ENCODE measurements at places on chromosomes 7 and 10.

DNA sequence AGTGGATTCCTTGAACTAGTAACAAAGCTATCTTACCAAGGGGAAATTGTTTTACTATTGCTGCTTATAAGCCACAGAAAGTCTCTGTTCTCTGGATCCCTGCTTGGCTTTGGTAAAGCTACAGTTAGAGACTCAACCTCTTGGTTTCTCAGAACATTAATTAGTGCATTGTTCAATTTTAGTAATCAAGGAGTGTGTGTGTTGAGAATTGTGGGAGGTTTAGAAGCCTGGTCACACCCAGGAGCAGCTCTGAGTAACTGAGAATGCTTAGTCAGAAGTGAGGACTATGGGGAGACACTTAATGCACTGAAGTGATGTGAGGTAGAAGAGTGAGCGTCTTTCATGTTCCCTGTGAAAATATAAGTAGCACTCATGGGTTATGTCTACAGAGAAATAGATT is 8.2 kb upstream of the ACTA2 start:
- DNase-seq: no peak

GRCh38 chr7:134766779-134767519 is 12.5 kb upstream of the CALD1 start:
- no peak for DNase-seq

DNA sequence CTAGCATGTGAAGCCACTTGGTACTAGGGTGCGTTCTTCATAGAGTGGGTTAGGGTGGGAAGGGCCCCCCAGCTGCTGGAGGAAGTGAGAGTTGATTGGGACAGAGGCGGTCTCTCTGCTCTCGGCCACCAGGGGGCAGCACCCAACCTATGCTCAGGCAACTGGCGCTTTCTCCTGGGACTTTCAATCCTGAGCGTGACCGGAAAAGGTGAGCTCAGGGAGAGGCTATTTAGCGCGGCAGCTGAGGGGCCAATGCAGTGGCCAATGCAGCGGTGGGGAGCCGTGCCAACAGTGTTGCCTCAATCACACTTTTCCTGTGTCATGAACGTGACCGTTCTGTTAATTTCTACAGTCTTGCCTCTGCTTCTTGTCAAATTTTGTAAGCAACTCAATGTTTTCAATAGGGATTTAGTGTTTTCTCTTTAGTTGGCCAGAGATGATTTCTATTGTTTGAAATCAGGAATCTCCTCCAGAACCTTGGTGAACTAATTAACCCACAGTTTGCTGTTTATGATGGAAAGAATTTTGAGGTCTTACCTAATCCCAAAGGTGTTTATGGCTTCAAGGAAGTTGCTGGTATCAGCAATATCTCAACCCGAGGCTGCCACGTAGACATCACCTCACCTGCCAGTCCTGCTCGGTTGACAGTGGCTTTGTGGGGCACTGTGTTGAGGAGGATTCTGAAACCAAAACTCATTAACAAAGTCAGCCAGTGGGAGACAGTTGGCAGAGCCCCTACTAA is 67.9 kb upstream of the PDZD8 start:
- DNase-seq: peak; percentile 1

GRCh38 chr10:129511758-129512157 is 44.7 kb downstream of the MGMT start:
- DNase-seq: no peak

DNA sequence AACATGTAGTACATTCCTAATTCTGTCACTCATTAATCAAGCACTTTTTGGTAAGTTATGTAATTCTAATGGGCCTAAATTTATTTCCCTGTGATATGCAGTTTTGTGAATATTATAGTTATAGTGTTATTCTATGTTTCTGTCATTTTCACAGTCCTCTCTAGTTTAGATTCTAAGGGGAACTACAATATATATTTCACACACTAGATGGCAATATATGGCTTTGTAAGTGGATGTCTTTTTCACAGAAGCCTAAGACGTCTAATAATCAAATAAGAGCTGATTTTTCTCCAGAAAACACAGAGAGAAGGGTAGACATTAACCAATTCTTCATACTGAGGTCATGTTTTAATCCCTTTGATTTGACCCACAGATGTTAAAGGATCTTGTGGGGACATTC is 18.0 kb downstream of the RNLS start:
- peak; percentile 16 for DNase-seq

GRCh38 chr7:79909176-79909575 is 225.5 kb upstream of the GNAI1 start:
- no peak for DNase-seq

DNA sequence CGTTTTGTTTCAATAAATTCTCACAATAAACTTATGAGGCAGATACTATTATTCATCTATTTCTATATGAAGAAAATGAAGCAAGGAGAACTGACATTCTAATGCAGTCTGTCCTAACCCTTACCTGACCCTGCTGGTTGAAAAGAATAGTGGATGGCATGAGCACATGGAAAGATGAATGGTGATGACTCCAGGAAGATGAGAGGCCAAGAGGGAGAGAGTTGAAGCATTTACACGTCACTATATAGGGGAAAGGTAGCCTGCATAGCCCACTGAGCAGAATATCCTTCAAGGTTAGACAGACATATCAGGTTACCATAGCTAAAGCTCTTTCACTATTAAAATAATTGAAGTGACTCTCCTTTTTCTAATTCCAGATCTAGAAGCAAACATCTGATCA is 163.9 kb upstream of the CDK1 start:
- DNase-seq: no peak

GRCh38 chr7:12889391-12889790 is 202.0 kb downstream of the ARL4A start:
- no peak for DNase-seq

DNA sequence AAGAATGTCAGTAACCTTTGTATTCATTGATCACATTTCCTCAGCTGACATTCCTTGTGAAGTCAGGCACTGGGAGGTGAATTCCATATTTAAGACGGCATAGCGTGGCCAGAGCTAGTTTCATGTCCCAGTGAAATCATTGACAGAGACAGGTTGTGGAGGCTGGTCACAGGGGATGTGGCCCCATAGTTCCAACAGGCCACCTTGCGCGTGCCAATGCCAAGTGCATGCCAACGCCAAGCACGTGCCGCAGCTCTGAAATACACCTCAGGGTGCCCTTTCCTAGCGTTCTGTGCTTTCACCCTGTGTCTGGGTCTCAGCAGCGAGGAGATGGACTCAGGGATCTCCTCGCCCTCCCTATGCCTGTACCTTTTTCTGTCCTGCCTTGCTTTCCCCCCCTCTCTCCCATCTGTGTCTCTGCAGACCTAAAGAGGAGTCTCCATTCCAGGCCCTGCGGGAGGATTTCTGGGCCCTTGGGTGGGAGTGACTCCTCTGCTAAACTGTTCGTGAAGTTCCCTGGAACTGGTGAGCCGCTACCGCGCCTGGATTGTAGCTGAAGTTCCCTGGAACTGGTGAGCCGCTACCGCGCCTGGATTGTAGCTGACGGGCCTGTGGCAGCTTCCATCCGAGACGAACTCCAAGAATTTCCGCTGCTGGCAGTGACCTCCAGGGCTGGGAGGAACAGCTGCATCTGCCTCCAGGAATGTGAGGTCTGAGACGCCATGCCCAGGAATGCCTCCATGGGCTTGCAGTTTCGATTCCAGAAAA is 19.7 kb downstream of the AQP1 start:
- DNase-seq: no peak

DNA sequence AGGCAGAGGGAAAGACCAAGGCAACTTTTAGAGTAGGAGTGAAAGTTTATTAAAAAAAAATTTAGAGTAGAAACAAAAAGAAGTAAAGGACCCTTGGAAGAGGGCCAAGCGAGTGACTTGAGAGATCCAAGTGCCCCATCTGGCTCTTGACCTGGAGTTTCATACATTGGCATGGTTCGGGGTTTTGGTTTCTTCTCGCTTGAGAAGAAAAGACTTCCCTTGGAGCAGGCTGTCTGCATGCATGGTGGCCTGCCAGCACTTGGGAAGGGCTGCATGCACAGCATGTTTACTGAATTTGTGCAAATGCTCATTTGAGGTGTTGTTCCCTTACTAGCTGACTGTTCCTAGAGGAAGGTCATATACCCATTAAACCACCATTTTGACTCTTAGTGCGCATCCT is 8.8 kb upstream of the ADO start:
- DNase-seq: no peak

- DNase-seq: no peak
Observed at GRCh38 chr10:18699849-18700840, 40.9 kb downstream of the ARL5B start.

DNA sequence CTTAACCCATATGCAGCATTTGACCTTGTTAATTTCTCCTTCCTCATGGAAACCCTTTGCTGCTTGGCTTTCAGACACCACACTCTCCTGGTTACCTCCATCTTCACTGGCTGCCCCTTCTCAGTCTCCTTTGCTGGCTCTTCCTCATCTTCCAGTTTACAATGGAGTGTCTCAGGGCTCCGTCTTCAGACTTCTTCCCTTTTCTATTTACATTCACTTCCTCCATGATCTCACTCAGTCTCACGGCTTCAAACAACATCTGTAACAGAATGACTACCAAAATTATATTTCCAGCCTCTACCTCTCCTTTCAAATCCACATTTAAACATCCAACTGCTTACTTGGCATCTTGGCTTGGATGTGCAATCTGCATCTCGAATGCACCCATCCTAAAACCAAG is 140.4 kb downstream of the DKK1 start:
- no peak for DNase-seq

- peak; percentile 5 for DNase-seq
Observed at GRCh38 chr10:111598433-111599059, 521.7 kb downstream of the ADRA2A start.

DNA sequence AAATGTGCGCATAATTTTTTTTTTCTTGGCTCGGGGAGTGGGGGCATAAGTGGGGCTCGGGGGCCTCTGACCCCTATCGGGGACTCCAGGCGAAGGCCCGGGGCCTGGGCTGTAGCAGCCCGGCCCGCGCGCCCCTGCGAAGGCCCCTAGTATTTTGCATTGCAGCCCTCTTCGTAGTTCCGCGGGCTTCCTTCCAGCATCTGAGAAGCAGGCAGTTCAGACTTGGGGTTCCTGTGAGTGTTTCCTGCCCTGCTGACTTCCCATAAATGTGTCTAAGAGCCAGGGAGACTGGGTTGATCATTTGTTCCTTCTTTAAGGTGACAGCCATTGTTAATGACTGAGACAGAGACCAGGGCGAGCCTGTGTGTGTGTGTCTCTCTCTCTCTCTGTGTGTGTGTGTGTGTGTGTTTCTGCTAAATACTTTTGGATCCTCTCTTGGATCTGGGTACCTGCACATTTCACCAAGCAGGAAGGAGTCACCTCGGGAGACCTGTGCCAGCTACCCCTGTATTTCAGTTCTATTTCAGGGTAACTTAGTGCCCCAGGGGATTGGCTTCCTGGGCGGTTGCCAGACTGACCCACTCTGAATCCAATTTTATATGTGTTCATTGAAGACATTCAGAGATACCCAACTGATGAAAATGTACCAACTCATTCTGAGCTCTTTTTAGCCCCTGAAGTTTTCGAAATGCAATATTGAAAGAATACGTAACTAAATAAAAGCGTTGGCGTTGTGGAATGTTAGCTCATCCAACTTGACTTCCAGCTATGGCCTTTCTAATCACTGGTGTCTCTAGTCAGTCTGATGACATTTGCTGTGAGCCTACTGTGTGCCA is 805 bp downstream of the MSRB2 start:
- DNase-seq: peak; percentile 21

- DNase-seq: peak; percentile 2
Observed at GRCh38 chr10:98425511-98426352, 10.8 kb upstream of the PYROXD2 start.

- no peak for DNase-seq
Observed at GRCh38 chr7:89385411-89385810, 589.9 kb upstream of the TEX47 start.

DNA sequence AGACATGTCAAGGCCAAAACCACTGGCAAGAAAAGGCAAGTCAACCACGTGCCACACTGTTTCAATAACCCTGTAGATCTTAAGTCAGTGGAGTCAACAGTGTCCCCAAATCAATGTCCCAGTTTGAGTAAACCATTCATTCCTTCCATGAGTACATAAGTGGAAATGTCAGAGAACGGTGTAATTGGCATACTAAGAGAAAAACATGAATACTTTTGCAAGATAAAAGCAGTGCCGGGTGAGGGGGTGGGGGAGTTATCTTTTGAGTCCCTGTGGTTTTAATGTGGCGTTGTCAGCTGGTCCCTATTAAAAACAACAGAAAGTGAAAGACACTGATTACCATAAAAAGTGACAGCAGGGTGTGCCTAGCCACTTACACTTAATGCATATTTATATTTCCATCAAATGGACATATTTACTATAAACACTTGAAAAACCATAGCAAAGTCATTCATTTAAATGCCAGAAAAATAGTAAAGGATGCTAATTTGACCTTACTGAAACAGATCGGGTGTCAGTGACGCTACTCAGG is 37.8 kb downstream of the RSU1 start:
- DNase-seq: no peak

DNA sequence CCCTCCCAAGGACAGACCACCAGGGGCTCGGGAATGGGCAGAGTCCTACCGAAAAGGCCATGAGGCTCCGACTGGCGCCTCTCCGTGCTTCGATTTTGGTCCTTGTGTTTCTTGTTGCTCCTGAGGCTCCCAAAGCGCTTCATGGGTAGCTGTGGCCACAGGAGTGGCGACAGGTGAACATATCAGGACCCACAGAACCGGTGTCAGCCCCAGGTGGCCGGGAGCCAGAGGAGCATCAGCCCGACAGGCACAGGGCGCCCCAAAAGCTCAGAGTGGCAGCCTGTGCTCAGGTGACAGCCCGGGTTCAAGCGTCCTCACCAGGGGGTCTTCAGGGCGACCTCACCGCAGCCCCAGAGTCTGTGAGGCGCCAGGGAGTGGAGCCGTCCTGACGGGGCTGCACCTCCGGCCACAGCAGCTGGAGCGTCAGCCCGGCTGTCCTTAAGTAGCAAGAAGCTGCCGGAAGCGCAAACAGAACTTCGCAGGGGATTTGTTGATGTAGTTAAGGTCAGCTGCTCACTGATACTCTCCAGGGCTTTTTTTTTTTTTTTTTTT is 141.0 kb downstream of the PRKAG2 start:
- peak; percentile 73 for DNase-seq

GRCh38 chr10:69820817-69821216 is 19.1 kb downstream of the COL13A1 start:
- DNase-seq: no peak

DNA sequence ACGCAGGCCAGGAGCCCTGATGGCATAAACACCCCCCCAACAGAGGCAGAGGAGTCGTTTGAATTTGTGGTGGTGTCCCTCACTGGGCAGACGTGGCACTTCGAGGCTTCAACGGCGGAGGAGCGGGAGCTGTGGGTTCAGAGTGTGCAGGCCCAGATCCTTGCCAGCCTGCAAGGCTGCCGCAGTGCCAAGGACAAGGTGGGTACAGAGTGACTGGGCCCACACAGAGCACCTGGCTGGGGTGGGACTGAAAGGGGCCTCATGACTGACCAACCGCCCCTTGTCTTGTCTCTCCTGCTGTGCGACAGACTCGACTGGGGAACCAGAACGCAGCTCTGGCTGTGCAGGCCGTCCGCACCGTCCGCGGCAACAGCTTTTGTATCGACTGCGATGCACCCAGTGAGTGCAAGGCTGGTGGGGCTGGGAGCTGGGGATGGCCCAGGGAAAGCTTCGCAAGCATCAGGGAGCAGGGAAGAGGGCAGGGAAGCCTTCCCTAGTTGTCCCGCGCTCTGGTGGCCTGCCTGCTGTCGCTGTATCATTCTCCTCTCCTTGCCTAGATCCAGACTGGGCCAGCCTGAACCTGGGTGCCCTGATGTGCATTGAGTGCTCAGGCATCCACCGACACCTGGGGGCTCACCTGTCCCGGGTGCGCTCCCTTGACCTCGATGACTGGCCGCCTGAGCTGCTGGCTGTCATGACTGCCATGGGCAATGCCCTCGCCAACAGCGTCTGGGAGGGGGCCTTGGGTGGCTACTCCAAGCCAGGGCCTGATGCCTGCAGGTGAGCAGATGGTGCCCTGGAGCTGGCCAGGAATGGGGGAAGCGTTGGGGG is 25.4 kb downstream of the GBX1 start:
- no peak for DNase-seq

- DNase-seq: no peak
Observed at GRCh38 chr7:37205451-37205850, 243.2 kb downstream of the ELMO1 start.

All from NCI-H1092 treated with DMSO at 0.1 percent for 48 hours (cell line).